H9 (cell line): ENCODE measurements at places on chromosomes 3 and 15.
A peak's percentile ranks its signal among the peaks of the same experiment; 100 is the strongest.

GRCh38 chr3:41106691-41107090 is 92.6 kb upstream of the CTNNB1 start:
- no peak for DNase-seq

- DNase-seq: no peak
These were observed 565 bp downstream of the CIB2 start for GRCh38 chr15:78130466-78131294.

DNA sequence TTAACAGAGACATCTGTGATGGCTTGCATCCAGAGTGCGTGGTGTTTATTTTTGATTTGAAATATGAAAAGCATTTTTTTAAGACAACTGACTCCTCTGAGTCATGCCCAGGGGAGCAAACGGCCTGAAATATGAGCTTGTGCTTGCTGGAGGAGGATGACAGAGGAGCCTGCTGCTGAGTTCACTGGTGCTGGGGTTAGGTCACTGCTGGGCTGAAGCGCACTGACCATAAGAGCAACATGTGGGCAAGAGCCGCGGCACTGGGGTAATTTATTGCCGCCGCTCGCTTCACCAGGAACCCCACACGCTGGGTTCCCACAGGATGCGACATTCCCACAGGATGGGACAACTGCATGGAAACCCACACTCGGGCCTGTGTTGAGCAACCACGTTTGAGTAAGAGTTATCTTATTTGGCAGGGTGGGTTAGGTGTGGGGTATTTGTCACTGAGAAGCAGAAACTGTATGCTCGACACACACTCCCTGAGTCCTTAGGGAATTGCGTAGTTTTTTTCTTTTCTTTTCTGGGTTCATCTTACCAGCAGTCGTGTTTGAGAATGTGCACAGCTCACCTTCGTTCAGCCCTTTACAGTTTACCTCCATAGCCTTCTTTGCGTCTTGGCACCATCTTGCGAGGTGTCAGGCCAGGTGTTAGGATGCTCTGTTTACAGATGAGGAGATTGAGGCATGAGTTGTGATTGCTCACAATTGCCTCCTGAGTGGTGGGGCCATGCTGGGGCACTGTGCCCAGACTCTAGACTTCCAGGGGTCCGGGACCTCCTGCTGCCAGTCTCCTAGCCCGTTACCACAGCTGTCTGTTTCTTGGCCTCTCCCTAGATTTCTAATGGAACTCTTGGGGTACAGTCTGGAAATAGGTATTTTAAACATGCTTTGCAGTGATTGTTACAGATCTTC is 60.4 kb downstream of the SMAD3 start:
- no peak for DNase-seq

GRCh38 chr15:100372739-100373119 is 31.0 kb upstream of the ADAMTS17 start:
- DNase-seq: peak; percentile 28

- DNase-seq: peak; percentile 58
These were observed 14.9 kb upstream of the GP9 start for GRCh38 chr3:129045675-129046036.

GRCh38 chr15:61444585-61444984 is 215.5 kb upstream of the RORA start:
- no peak for DNase-seq

DNA sequence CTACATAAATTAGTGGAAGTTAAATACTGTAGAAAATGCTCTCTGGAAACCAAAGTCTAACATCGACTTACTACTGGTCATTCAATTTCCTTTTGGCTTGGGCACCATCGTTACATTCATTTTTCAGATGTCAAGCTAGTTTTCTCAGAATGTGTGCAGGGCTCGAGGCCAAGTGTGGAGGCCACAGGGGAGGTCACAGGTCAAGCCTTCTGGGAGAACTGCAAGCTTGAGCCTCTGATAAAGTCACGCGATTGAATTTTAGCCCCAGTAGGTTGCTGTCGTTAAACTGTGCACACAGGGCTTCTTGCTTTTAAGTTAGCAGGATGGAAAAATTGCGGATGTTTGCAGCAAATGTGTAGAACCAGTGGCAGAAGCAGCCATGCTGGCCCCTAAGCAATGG is 182.2 kb downstream of the APBA2 start:
- no peak for DNase-seq
